Fibroblast of villous mesenchyme (primary cell): ENCODE measurements at places on chromosomes 1 and 21. TPM values are rescaled to one million over a fixed set of nuclear protein-coding genes. Genes with fewer than 3 reads are reported as not detected.

AMY2A gene
- total RNA-seq = not detected in 2 replicates

GRCh38 chr1:223852337-223852736 lies 6.6 kb upstream of the TP53BP2 start:
- DNase-seq = no peak

DNA sequence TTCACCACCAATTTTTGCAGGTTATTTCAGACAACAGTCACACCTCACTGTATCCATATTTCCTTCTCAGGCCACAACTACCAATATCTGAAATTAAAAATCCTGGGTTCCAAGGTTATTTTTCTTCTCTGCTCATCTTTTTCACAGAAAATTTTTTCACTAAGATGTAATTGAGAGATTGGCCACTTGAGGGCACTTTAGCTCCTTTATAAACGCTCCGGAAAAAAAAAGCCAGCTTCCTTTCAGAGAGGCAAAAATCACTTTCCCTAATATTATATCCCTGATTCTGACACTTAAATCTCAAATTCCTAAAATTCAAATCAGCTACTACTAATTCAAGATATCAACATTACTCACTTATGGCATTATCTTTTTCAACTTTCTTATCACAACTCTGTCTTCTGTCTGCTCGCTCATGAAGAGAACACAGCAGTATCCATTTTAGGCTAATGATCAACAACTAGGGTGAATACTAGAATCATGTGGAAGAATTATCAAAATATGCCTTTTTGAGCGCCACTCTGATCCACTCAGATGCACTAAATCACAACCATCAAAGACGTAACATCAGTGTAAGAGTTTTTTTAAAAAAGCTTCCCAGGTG lies 101.4 kb upstream of the RGS1 start:
- DNase-seq = peak; percentile 35

GRCh38 chr1:77065693-77066342 lies 153.4 kb downstream of the PIGK start:
- no peak for DNase-seq

DNA sequence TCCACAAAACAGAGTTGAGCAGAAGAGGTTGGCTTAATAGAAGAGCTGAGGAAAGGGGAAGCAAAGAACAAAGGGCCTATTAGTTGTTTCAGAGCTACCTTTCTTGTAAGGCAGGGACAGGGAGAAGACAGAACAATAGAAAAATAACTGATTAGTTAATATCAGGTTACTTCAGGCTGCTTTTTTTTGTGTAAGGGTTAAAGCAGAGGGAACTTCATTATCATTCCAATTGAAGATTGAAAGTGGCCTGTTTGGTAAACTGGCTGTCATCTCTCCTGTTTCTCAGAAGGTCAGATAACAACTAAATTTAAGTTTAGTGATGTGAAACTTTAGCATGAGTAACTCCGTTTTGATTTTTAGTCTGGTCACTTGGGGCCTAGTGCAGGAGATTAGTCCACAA lies 22.3 kb downstream of the CDC42 start:
- DNase-seq = no peak
